ENCODE measurements at places on chromosomes 1 and 21.

- DNase-seq = no peak
These were observed 695.3 kb downstream of the PTPRU start for GRCh38 chr1:29931477-29932175.

GRCh38 chr1:96538111-96538641, 183.4 kb upstream of the PTBP2 start:
- no peak for DNase-seq

- DNase-seq = no peak
These were observed 70.3 kb downstream of the KIF1B start for GRCh38 chr1:10280439-10281350.

DNA sequence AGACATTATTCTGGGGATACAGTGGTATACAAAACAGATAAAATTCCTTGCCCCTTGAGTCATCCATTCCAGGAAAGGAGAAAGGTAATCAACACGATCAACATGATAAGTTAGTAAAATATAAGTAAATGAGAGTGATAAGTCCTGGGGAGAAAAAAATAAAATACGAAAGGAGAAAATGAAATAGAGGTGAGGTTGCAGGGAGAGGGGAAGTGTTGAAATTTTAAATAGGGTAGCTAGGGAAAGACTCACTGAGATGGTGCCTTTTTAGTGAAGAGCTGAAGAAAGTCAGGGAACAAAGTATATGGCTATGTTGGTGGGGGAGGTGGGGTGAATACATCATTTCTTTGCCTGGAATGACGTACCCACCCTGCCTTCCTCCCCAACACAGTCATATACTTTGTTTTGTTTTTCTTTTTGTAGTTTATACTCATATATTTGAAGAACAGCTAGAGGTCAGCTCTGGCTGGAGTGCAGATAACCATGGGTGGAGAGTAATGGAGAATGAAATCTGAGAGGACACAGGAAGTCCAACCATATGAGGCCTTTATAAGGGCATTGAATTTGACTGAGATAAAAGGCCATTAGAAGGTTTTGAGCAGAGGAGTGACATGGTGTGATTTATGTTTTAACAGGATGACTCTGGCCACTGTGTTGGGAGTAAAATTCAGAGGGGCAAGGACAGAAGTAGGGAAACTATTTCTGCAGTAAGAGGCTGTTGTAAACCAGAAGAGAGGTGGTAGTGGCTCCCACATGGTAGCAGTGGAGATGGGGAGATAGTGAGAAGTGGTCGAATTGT, 54.8 kb downstream of the OSBPL9 start:
- no peak for DNase-seq

- no peak for DNase-seq
These were observed 30.5 kb upstream of the USH2A start for GRCh38 chr1:216453777-216454176.

- DNase-seq = no peak
These were observed 48.9 kb downstream of the PRKCZ start for GRCh38 chr1:2098839-2099785.

DNA sequence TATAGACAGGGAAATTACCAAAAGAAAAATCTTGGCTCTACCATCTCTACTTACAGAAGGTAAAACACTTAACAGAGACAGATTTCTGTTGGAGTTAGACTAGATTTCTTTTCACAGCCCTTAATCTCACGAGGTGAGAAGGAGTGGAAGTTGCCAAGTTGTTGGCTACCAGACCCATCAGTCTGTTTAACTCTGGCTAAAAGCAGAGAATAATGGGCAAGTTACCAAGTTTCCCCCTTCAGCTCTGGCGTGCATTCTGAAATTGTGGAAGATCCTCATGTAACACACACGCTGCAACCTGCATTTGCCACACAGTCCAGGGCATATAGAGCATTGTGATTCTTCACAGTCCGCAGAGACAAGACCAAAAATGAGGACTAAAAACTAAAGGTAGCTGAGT, 49.3 kb downstream of the STX6 start:
- DNase-seq = no peak
